ENCODE measurements at places on chromosomes 5 and 9. TPM values are rescaled to one million over a fixed set of nuclear protein-coding genes. Genes with fewer than 3 reads are reported as not detected.

Gene SLC25A2
- polyA plus RNA-seq = not detected

Gene LCN9
- not detected for polyA plus RNA-seq

Gene PLEKHG4B
- 15.7 TPM for polyA plus RNA-seq

Gene GABRA1
- polyA plus RNA-seq = 8.7 TPM

Gene LCN2
- polyA plus RNA-seq = 0.29 TPM

Gene CDKN2B-AS1
- polyA plus RNA-seq = 0.51 TPM

Gene PCDHA1
- 6.5 TPM for polyA plus RNA-seq

Gene TXNDC8
- polyA plus RNA-seq = not detected

Gene CCL21
- polyA plus RNA-seq = not detected

Gene DMRT3
- 0.72 TPM for polyA plus RNA-seq

Gene ANKRD18A
- polyA plus RNA-seq = 7.0 TPM

Gene ZBTB5
- 19.7 TPM for polyA plus RNA-seq

All from spinal cord (tissue), 10 donors.